Thymus (tissue), 14 donors: ENCODE measurements at places on chromosomes 7 and 10.

DNA sequence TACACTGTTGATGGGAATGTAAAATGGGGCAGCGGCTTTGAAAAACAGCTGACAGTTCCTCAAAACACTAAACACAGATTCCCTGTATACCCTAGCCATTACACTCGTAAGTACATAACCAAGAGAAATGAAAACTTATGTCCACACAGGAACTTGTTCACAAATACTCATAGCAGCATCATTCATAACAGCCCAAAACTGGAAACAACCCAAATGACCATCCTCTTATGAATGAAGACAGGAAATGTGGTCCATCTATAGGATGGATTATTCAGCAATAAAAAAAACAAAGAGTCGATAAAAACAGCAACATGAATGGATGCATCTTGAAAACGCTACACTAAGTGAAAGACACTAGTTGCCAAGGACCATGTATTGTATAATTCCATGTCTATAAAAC is 23.7 kb downstream of the NMT2 start:
- DNase-seq = no peak

- DNase-seq = no peak
Measured at GRCh38 chr7:152868122-152869040, 108.8 kb downstream of the ACTR3B start.

DNA sequence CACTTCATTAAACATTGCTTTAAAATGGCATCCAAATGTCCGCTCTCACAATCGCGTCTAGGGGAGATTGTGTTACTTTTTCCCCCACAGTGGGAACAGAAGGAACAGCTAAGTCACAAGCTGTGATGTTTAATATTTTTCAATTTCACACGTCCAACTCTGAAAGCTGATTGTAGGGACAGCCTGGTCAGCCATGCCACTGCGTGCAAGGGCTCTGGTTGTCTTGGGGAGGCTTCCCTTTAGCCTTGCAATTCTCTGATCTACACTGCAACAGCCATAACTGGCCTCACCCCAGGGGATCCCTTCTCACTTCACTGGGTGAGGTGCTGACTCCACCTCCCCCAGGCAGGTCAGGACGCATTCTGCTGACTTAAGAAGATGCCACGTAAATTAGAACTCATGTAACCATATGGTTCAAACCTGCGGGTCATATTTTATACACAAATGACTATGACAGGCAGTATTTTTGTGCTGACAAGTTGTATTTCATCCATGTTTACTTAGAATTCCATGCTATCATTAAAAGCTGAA is 425.2 kb upstream of the NFE2L3 start:
- no peak for DNase-seq

- no peak for DNase-seq
Measured at GRCh38 chr10:98589691-98590090, 143.0 kb upstream of the HPS1 start.

- no peak for DNase-seq
Measured at GRCh38 chr10:74056050-74056818, 58.3 kb downstream of the VCL start.

DNA sequence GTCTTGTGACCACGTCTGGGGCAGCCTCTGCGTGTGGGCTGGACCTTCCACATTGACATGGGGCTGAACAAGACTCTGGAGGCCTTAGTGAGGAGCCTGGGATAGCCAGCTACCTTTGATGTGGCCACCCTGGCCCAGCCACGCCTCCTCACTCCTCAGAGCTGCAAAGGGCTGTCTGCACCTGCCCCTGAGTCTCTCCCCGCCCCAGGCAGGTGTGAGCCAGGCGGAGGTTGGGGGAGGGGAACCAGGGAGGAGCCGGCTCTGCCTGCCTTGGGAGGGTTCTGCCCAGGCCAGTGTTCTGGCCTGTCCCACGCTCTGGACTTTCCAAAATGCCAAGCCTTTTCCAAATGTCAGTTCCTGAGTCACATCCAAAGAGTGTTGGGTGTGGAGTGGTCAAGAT is 72.2 kb downstream of the GTF2IRD1 start:
- peak; percentile 33 for DNase-seq

- DNase-seq = no peak
Measured at GRCh38 chr10:98420786-98421185, 5.8 kb upstream of the PYROXD2 start.

DNA sequence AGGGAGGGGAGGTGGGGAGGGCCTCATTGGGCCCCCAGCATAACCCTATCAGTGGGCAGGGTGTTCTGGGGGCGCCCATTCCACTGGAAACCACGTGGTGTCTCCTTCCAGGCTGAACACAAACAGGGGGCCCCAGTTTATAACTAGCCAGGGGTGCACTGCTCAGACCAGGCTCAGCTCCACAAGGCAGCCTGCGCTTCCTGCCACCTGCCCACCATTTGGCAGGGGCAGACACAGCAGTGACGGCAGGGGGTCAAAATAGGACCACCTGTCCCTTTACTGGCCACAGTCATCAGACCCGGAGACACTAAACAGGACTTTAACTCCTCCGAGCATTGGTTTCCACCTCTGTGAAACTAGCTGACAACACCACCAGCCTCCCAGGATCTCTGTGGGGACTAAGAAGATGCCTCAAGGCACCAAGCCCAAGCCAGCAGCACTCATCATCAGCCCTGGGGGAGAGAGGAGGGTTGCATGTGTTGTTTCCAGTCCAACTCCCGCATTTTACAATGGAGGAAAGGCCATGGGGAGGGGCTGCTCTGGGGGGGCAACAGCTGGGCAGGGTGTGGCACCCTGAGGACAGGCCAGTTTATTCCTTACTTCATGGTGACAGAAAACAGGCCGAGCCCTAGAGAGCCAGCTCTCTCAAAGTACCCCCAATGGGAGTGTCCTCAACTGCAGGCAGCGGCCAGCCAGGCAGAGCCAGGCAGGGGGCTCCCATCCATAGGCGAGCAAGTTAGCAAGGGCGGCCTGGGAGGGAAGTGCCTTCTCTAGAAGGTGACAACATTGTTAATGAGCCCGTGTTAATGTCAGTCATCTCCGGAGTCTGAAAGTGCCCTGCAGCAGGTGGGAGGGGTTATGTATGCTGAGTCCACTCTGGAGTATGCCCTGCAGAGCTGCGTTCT is 127.6 kb downstream of the TNS3 start:
- DNase-seq = no peak

- DNase-seq = no peak
Measured at GRCh38 chr7:121003986-121004685, 15.6 kb downstream of the CPED1 start.

DNA sequence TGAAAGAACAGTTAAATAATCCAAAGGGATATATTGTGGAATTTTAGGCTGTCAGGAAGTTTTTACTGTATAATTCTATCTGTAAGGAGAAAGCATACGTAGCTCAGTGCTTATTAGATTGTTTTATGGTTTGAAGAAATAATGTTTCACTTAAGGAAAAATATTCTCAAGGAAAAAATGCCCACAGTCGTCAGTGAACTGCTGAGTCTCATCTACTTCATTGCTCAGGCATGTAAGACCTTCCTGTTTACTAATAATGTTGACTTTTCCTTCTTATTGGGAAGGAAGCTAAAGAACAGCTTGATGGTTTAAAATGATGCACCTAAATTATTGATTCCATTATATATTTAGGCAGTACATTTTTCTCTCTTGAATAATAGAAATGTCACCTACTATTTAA is 304.2 kb downstream of the SDK1 start:
- DNase-seq = no peak

DNA sequence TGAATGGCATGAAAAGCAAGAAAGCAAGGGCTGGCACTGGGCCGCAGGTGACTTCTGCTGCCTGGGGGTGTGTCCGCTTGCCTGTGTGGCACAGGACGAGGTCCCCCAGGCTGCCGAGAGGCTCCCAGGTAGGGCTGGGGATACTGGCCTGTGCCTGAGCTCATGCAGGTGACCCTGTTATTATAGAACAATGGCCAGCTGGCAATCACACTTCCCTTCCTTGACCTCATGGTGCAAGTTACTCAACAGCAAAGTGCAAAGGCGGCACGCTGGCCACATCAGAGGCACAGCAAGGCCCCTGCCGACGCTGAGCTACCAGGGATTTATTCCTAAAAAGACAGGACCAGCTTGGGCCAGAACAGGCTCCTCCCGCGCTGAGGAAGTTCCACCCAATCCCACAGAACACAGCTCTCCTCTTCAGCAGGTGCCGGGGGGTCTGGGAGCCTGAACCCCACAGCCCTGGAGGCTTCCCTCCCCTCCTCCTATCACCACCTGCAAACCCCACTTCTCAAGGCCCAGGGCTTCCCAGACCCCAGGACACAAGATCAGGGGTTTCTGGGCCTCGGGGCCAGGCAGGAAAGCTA is 1.4 kb upstream of the ADAM8 start:
- DNase-seq = no peak

DNA sequence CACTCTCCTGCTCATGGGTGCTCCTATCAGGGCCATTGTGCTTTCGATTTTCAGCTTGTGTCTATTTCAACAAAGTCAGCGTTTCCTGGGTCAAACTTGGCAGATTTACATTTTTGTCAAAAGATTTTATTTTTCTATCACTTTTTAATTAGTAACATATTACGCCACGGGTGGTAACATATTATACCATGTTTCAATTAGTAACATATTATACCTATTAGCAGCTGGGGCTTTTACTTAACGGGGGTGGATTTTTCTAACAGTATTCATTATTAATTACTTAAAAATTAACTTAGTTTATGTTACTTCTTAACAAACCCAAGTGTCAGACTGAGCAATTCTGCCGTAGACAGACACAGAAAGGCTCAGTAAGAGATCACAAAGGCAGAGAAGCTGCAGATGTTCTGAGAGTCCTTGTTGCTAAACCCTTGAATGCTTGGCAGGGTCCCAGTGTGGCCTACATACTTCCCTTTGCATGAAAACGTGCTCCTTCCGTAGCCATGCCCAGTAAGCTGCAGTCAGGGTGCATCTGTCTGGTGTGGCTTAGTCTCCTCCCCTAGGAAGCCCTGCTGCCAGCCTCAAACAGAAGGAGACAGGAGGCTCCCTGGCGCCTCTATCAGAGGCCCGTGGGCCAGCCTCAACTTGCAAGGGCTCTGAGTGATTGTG is 263.1 kb upstream of the CXCL12 start:
- no peak for DNase-seq

GRCh38 chr7:47370461-47371042 is 211.4 kb downstream of the TNS3 start:
- no peak for DNase-seq

- DNase-seq = no peak
Measured at GRCh38 chr7:108947526-108947925, 377.9 kb downstream of the DNAJB9 start.

DNA sequence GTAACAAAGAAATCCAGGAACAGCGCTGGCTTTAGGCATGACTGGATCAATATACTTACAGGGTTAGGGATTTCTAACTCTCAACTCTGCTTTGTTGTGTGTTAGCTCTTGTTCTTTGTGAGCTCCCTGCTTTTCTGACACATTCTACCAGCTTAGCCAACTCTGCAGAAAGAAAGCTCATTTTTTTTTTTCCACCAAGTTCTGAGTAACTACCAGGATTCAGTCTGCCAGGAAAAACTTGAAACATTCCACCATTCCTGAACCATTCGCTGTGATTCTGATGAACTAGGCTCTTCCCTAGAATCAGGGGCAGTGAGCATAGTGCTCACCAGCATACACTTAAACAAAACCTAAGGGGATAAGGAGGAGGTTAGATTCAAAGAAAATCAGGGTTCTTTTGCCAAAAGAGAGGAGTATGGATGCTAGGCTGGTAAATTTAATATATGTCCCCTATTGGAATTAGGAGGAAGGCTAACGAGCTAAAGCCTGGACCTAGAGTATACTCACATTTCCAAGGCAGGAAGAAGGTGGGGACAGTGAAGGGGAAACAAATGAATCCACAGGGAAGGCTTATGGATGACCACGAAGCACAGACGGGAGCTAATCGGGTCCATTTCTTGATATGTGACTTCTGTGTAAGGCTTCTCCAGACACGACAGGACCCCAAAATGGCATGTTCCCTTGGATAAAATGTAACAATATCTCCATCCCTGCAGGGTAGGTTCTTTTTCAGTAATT is 183.4 kb downstream of the PRKG1 start:
- no peak for DNase-seq

- DNase-seq = no peak
Measured at GRCh38 chr10:127068485-127068884, 127.9 kb downstream of the INSYN2A start.

GRCh38 chr7:129421717-129422250 is 12.4 kb upstream of the STRIP2 start:
- DNase-seq = no peak

GRCh38 chr10:27736396-27736795 is 9.2 kb downstream of the MKX start:
- no peak for DNase-seq

GRCh38 chr10:29630205-29631048 is 4.3 kb downstream of the SVIL start:
- no peak for DNase-seq

DNA sequence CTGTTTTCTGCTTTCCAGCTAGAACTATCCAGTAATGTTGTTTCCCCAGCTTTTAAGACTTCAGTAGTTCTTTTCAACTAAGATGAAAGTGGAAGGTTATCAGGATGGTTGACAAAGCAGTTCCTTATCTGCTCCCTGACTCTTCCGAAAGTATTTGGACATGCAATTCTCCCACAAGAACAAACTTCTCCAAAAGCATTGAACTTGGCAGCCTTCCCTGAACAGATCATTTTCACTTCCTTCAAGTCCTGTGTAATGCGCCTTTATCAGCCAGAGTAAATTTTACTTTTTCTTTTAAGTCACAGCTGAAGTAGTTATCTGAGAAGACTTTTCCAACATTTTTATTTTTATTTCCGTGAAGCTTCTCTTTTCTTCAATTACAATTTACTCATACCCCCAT is 39.7 kb downstream of the CDC14C start:
- DNase-seq = no peak

- no peak for DNase-seq
Measured at GRCh38 chr10:119770928-119771327, 45.1 kb downstream of the INPP5F start.
